Activated CD4-positive, CD25-positive, alpha-beta regulatory T cell treated with anti-CD3 and anti-CD28 coated beads, Interleukin-2, amount 50 U/mL, for 72 hours (primary cell): ENCODE measurements at places on chromosomes 4 and X.

- no peak for DNase-seq
These were observed 26.7 kb downstream of the OTC start for GRCh38 chrX:38379088-38379487.

GRCh38 chr4:7880683-7881082 is 59.0 kb downstream of the AFAP1 start:
- DNase-seq, result no peak

- no peak for DNase-seq
These were observed 78.0 kb downstream of the NSUN7 start for GRCh38 chr4:40827758-40828157.

DNA sequence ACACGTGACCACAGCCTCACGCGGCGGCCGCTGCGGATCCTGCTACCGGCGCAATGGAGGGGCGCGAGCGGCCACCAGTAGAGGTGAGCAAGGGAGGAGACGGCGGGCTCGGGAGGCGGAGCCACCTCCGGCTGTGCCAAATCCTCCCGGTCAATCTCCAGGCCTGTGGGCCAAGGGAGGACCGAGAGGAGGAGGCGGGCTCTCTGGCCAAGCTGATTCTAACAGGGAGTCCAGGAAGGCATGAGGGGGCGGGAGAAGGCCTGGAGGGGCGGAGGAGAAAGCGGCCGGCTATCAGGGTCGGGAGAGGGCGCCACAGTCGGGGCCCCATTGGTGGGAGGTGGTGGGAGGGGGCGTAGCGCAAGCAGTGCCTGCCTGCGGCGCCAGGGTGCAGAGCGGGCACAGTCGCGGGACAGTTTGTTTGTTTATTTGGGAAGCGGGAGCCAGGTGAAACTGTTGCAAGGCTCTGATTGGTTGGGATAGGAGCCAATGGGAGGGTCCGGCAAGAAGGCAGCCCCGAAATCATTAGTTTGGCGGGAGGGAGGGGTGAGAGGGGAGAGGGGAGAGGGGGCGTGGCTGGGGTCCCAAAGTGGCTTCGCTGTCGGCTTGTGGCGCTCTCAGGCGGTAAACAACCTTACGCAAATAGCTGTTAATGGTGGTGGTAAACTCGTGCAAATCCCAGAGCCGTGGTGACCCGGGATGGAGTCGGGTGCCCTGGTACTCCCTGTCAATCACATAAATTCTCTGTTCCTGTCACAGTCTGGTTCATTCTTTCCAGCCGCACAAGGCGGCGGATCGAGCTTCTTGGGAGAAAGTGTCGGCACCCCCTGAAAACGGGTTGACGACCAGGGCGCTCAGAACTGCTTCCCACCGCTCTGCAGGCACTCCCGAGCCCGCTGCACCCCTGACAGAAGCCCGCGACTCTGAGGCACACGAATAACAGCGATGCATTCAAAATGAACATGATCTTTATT is at the start of gene IRS4:
TSS of gene IRS4 (minus strand) at position 55 of the 971 bp plus-strand sequence.
- no peak for DNase-seq

- DNase-seq, result no peak
These were observed at the start of gene NDST4 for GRCh38 chr4:115113506-115114106. Gene NDST4 (minus strand): TSS chr4:115113620. CDS start chr4:115077036, 36,584 bp downstream.

GRCh38 chrX:1265086-1265485 is 3.5 kb upstream of the CSF2RA start:
- DNase-seq, result no peak

DNA sequence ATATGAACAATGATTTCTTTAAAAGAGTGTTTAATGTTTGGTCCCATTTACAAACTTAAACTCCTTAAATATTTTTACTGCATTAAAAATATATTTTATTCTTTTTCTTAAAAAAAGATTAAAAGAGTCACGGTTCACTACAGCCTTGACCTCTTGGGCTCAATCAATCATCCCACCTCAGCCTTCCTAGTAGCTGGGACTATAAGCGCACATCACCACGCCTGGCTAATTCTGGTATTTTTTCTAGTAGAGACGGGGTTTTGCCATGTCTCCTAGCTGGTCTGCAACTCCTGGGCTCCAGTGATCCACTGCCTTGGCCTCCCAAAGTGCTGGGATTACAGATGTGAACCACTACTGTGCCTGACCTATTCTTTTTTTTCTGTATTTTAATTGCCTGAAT is 104.7 kb upstream of the TLR2 start:
- DNase-seq, result no peak

DNA sequence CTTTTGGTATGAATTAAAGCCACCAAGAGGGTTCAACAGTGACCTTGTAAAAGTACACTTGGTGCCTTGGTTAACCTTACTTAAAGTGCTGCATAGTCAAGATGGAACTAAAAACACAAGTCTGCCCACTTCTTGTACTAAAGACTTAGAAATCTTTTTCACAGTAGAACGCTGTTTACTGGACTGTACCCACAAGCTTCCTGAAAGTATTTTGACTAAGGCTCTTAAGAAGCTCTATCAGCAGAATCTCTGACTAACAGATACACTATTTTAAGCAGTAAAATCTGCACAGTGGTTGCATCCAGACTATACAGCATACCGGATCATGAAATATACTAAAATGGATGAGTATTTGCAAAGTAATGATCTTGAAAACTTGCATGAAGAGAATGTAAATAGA is 7.2 kb downstream of the RAB28 start:
- DNase-seq, result no peak

- DNase-seq, result no peak
These were observed 63.9 kb downstream of the USP26 start for GRCh38 chrX:133033010-133033409.

DNA sequence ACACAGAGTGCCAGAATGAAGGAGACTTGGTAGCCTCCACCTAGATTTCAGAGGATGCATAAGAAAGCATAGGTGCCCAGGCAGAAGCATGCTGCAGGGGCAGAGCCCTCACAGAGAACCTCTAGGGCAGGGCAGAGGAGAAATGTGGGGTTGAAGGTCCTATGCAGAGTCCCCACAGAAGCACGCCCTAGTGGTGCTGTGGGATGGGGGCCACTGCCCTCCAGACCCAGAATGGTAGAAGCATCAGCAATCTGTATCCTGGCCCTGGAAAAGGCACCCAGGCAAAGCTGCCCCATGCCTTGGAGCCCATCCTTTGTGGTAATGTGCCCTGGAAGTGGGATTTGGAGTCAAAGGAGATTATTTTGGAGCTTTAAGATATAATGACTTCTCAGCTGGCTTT is 992.9 kb upstream of the PABPC4L start:
- DNase-seq, result no peak

GRCh38 chr4:6372649-6373525 is 99.5 kb downstream of the PPP2R2C start:
- no peak for DNase-seq

- DNase-seq, result no peak
These were observed 487.7 kb downstream of the GABRG1 start for GRCh38 chr4:45636175-45636574.

DNA sequence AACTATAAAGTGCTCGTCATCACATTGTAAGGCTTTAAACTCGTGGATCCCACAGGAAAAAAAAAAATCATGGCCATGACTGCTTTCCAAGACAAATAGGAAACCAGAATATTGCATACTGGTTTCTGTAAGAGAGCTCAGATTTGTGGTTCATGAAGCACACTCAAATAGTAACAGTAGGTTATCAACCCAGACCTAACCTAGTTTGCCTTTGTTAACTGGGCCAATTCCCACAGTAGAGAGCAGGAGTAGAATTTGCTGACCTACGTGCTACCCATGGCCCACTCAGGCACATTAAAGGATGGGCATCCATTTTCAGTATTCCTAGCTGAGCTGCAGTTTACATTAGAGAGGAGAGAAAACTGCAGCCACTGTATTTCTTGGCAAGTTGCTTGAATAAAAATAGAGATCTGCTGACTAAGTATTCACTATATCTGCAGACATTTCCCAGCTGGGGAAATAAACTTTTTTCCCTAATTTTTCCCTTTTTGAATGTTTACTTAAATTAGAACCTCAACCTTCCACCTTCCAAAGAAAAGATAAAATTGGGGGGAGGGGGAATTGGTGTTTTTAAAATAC is 218.5 kb downstream of the SPANXN3 start:
- DNase-seq, result no peak

- DNase-seq, result no peak
These were observed 25.2 kb upstream of the GLOD5 start for GRCh38 chrX:48736303-48736702.
